ENCODE measurements at places on chromosomes 12 and 14. TPM values are rescaled to one million over a fixed set of nuclear protein-coding genes. Genes with fewer than 3 reads are reported as not detected.

The IFI27 gene
- not detected for total RNA-seq

The LRP1-AS gene
- total RNA-seq, result not detected

The MYO1H gene
- not detected for total RNA-seq

The ADCK1 gene
- 6.6 TPM for total RNA-seq

The RND1 gene
- total RNA-seq, result not detected

The JKAMP gene
- total RNA-seq, result 197 TPM

The ZNF385A gene
- 1.6 TPM for total RNA-seq

GRCh38 chr12:58000499-58000898 lies 59.1 kb downstream of the ATP23 start:
- DNase-seq, result no peak

DNA sequence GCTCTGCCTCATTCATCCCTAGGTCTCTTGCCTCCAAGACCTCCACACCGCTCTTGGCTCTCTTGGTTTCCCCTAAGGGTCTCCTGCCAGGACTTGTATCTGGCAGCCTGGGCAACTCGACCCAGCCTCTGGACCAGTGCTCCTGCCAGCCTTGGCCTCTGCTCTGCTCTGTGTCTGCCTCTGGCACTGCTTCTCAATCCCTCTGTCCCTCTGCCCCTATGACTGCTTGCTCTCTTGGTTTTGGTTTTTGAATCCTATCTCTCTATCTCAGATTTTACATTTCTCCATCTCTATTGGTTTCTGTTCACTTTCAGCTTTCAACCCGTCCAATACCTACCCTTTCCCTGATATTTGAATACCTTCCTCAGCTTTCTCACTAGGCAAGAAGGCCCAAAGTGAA lies 6.3 kb downstream of the ITGA5 start:
- peak; percentile 42 for DNase-seq

DNA sequence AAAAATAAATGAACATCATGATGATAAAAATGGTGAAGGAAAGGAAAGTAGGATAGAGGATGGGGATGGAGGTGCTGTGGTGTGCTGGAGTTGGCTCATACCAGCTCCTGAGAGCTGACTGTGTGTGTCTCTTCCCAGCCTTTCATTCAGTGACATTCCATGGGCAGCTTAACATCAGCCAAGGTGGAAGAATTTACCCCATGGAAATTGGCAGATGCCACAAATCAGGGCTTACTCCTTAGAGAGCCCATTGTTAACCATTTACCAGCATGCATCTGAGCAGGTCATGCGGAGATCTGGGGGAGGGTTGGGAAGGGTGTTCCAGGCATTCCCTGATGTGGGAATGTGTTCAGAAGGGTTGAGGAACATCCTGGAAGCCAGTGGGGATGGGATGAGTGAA lies 164.7 kb upstream of the MYL2 start:
- no peak for DNase-seq

DNA sequence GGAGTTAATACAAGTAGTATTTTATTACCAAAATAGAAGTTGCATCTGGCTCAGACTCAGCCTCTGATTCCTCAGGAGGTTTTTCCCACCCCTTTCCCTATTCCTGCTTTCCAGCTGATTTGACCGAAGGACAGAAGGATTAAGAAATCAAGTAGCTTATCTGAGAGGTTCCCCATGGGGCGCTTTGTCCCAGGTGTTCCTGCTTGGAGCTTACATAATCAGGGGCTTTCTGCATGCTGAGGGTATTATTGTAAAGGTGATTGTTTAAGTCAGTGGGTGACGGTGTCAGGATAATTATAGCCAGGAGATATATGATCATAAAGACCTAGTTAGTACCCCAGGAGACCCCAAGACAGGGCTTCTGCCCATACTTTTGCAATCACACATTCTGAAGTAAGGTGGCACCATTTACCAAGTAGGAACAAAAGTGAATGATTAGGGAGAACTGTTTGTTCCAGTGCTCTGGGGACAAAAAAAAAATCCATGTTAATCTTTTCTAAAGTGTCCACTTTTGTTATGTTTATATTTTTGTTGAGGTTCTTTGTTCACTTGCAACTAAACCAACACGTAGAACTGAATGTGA lies 921.3 kb downstream of the NRXN3 start:
- DNase-seq, result no peak

GRCh38 chr12:53276511-53276910 lies 8.4 kb downstream of the ESPL1 start:
- no peak for DNase-seq

GRCh38 chr14:93915800-93916199 lies 11.3 kb upstream of the FAM181A start:
- no peak for DNase-seq

DNA sequence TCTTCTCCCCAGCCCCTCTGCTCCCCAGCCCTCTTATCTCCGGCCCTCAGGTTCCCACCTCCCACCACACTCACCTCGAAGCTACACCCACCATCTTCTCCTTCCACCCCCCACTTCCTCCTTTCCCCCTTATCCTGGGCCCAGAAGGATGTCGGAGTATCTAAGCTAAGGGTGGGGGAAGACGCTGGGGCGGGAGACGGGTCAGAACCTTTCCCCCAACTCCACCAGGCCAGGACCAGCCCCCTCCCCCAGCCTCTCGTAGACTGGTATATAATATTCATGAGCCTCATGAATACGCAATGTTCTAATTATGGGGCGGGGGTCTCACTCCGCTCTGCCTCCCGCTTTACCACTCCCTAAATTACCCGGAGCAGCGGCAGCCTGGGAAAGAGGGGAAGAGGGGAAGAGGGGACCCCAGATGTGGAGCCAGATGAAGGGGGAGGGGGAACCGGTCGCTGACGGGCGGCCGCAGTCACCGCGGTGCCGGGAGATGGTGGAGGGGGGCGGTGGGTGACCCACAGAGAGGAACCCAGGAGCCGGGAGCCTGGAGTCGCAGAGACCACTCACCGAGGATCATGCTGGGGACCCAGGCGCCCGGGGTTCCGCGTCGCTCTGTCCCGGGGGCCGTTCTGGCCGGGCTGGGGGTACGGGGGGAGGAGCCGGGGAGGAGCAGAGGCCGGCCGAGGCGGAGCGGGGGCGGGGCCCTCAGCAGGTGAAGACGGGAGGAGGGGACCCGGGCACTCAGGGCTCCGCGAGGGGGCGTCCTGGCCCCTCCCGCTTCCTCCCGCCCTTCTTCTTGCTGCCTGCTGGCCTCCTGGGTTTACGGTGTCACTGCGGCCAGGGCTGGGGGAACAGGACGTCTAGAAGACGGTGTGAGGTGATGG lies 6.4 kb upstream of the ZNF385A start:
- DNase-seq, result no peak

DNA sequence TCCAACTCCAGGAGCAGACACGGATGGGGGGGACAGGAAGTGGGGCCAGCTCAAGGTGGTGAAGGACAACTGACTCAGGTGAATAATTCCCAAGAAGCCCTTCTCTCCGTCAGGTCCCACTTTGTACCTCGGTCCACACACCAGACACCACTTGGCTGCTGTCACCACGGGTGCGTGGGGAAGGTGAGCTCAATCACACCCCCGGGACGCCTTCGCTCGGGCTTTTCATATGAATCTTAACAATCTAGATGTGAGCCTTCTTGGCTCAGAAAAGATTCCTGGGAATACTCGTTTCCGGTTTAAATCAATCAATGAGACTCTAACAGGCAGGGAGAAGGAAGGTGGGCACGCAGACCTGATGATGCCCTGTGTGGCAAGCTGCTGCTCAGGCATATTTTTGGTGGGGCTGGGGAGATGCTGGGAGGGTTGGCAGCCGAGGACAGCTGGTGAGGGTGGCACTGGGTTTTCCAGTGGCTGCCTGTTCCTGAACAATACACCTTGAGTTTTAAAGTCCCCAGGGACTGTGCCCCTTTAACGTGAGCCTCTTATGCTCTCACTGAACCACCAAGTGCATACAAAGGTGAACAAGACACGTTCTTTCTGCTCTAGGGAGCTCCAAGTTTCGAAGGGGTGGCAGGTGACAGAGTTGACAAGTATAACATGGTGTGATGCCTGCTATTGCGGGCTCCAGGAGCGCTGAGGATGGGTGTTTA lies 5.1 kb downstream of the TESC start:
- no peak for DNase-seq

DNA sequence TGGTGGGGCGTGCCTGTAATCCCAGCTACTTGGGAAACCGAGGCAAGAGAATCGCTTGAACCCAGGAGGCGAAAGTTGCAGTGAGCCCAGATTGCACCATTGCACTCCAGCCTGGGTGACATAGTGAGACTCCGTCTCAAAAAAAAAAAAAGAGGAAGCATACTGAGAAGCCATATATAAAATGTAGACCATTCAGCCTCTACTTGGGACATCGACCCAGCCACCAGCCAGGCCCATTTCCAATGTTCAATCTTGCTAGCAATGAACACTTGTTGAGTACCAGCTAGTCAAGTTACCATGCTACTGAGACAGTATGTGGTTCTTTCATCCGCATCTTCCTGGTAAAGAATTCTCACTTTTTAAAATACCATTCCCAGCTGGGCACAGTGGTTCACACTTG lies 33.4 kb upstream of the RASSF8 start:
- DNase-seq, result no peak

DNA sequence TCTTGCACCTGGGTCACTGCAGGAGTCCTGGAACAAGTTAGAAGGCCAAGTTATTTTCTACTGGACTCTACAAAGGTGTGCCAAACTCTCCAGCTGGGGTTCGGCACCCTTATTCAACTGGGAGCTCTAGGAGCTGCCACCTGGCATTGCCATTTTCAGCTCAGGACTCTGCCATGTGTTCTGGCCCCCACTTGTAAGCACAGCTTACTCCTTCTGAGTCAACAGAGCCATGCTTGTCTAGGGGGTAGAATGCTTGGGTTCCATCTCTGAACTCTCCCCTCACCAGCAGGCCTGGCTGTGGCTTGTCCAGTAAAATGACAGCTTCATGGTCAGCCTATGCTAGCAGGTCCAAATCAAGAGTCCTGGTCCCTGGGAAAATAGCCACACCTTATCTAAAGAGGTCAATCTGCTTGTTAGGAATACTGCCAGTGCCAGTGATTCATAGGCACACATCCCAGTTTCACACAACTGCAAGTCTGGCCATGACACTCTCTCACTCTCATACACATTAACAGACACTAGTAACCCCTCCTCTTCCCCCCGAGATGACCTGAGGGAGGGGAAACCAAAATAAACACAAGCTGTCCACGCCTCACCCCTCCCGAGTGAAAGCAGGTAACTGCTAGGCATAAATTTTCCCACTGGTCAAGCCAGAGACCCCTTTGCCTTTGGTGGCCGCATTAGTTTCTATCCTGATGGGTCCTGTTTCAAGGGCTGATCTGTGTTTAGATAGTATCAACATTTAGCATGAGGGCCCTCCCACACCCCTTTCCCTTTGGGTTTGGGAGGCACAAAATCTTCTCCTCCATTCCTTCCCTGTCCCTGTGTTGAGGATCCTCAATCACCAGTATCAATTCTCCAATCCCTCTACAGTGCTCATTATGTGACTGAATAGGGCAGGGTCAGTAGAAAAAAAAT lies 182.3 kb upstream of the GZMB start:
- DNase-seq, result peak; percentile 37

DNA sequence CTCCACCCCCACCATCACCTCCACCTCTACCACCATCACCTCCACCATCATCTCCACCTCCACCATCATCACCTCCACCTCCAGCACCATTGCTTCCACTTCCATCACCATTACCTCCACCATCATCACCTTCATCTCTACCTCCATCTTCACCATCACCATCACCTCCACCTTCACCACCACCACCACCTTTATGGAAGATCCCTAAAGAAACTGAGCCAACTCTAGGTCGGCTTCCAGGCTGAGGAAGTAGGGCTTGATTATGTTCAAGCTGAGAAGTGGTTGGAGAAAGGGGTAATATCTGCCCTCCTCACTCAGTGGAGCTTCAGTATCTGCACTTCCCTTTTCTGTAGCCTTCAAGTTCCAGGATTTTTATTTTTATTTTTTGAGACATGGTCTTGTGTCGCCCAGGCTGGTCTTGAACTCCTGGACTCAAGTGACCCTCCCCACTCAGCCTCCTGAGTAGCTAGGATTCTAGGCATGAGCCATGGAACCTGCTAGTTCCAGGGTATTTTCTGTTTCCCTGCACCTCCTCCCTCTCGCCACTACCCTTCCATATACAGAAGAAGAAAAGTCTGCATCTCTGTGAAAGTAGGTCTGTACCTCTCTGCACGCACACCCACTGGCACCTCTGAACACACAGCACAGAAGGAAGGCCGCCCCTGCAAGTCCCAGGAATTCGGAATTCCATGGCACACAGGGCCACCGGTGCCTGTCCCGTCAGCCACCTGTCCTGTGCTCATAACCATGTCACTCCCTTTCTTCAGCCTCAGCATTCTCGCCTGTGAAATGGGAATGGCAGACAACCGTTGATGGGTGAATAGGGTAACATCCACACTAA lies 5.9 kb downstream of the ZBTB42 start:
- no peak for DNase-seq

DNA sequence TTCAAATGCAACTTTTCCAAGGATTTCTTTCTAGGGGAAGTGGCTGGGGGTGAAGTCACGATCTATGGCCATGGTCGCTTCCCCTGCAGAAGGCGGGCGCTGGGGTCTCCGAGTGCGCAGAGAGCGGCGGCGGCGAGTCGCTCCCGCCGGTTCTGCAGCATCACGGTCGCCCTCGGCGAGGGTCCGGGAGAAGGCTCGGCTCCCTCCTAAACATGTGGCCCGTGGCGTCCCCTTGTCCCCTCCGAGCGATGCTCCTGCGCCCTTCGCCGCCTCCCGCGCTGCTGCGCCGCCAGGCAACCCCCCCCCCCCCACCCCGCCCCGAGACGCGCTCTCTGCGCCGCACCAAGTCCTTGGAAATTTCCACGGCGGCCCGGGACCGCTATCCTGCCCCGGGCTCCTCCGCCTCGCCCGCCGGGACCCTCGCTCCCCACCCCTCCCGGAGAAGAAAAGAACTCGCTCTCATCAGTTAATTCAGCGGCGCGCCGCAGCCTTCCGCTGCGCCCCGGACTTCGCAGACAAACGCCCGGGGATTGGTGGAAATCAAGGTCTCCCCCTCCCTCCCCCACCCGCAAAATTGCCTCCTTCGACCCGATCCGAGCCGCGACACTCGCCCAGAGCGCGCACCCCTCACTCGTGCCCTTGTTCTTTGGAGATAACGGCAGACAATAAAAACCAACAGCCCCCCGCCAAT lies at the start of gene ST8SIA1:
TSS of gene ST8SIA1 (minus strand) at position 298 of the 691 bp plus-strand sequence. CDS start 475 bp downstream, outside the sequence.
- DNase-seq, result peak; percentile 44

- no peak for DNase-seq
Measured at GRCh38 chr12:45587877-45588533, 141.5 kb upstream of the ARID2 start.

- no peak for DNase-seq
Measured at GRCh38 chr12:62718762-62719426, 216.1 kb downstream of the PPM1H start.

DNA sequence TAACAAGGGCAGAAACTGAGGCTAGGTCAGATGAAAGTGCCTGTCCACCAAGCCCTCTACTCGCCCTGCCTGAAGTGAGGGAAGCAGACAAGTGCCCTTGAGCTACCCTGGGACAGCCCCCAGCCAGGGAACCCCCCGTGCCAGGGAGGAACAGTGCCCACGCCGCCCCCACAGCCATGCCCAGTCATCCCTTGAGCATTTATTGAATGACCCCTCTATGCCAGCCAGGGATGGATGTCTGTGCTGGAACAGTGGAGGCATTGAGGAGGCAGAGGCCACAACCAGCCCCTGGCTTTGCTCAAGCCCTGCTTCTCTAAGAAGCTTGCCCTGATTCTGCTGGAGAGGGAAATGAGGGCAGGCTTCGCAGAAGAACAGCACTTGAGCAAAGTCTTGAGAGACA lies 3.7 kb upstream of the AQP6 start:
- DNase-seq, result no peak
